ENCODE measurements at places on chromosomes 7 and 10.

GRCh38 chr7:35828817-35829216, 28.0 kb downstream of the SEPTIN7 start:
- DNase-seq, result no peak

- no peak for DNase-seq
These were observed 17.3 kb upstream of the SEMA3C start for GRCh38 chr7:80935991-80936780.

GRCh38 chr10:77974396-77975074, 48.0 kb upstream of the DLG5 start:
- DNase-seq, result no peak

DNA sequence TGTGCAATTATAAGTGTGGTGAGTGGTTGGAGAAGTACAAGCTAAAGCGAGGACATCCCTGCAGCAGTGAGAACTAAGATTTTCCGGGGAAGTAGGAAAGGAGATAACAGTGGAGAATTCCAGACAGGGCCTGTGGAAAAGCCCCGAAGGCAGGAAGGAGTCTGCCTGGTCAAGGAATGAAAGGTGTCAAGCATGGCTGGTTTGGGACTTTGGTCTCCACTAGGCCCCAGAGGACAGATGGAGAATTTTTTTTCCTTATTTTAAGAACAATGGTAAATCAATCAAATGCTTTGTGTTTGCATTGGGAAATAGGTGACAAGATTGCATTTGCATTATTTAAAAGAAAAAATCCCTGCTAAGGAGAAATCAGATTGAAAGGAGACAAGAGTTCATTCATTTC, 3.2 kb upstream of the CEP55 start:
- no peak for DNase-seq

DNA sequence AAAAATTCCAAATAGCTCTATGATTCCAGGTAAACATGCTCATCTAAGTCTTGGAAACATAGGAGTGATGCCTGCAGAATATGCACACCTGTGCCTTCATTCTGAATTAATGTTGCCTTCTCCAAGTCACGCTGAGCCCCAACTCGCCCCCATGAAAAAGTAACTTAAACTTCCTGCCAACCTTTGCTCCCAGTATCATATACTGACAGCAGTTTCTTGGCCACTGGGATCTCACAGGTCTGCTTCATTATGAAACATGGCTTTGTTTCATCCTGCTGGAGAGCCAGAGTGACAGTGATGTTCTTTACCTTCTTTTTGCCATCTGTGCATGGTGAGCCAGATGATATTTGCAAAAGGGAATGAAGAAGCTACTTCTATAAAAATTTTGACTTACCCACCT, 34.9 kb downstream of the ABLIM1 start:
- no peak for DNase-seq

- no peak for DNase-seq
These were observed 24.5 kb upstream of the FAM133B start for GRCh38 chr7:92614660-92615174.

DNA sequence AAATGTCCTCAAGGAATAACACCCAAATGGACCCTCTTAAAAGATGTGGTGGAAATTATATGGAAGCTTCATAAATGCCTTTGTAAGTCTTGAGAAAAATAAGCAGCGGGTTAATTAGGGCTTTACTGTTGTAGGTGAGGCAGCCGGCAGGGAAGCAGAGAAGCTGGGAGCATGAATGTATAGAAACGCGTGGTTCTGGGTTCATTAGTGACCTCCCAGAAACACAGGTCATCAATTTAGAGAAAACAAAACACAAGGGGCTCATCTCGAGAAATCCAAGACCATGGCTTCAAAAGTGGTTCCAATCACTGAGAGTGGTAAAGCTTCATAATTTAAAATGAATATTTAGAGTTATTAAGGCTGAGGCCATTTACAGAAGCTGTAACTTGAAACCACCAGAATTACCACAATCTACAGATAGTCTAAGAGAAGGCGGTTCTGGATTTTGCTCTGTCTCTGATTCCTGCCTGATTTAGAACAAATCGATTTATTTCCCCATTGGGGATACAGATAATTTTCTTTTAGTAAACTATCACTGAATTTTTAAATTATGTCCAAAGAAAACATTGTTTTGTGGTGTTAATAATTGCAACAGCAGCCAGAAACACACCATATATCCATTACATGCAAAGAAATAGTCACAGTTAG, 20.7 kb downstream of the GARIN1A start:
- no peak for DNase-seq

DNA sequence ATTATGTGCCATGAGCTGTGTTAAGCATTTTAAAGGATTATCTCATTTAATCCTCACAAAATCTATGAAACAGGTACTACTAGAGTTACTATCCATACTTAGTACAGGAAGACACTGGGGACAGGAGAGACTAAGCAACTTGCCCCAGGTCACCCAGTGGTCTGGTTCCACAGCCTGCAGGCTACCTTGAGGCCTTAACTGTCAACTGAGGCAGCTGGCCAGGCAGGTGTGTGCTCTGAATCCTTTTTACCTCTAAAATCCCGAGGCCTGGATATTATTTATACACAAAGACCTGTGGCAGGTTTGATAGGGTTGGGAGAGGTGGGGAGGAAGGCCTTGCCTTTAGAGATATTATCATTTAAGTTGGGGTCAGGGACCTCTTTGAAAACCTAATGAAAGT, 3.1 kb downstream of the ZNF777 start:
- no peak for DNase-seq

DNA sequence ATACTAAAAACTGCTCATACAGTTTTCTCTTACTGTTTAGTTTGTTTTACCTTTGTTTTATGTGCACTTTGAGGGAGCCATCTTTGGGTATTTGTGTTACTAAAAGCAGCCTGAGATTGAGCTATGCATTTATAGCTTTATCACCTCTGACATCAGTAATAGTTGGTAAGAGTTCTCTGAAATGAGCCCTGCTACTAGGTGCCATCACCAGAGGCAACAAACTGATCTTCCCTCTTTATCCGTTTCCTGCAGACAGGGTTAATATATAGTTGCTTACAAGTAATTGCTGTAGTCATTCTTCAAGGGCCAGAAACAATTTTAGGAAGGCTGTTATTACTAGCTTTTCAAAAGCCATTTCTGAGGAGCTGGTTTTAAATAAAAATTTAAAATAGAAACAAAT, 49.1 kb downstream of the KIF20B start:
- no peak for DNase-seq

DNA sequence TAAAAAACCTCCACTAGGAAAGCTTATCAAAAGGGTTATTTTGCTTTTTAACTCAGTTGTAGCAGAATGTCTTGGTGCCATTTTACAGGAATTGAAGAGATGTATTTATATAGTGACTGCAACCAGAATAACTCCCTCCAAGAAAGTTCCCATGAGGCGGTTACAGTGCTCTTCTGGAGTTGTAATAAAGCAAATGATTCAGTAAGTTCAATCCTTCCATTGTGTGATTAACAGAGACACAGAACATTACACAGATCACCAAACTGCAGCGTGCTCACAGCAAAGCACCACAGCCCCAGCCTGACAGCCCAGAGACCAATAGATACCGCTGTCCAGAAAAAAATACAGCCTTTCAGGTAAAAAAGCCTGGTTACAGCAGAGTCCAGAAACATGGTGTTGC, 21.9 kb upstream of the CABCOCO1 start:
- no peak for DNase-seq

DNA sequence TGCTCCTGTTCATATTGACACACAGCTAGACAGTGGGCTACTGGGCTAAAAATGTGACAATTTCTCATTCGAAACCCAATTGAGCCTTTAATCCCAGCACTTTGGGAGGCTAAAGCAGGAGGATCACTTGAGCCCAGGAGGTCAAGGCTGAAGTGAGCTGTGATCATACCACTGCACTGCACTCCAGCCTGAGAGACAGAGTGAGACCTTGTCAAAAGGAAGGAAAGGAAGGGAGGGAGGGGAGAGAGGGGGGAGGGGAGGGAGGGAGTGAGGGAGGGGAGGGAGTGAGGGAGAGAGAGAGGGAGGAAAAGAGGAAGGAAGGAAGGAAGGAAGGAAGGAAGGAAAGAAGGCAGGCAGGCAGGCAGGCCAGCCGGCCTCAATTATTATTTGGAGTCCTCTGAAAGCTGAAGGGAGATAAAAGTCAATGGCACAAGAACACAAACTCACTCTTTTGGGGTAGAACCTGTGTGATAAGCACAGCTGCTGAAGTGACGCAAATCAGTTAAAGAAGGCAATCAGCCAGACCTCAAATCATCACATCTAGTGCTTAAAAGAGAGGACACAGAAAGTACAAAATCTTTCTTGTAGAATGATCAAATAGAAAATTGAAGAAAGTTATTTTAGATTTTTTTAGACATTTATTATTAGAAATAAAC, 98.1 kb downstream of the CCDC71L start:
- DNase-seq, result no peak

GRCh38 chr7:76403780-76404494, 5.6 kb downstream of the SSC4D start:
- DNase-seq, result no peak

DNA sequence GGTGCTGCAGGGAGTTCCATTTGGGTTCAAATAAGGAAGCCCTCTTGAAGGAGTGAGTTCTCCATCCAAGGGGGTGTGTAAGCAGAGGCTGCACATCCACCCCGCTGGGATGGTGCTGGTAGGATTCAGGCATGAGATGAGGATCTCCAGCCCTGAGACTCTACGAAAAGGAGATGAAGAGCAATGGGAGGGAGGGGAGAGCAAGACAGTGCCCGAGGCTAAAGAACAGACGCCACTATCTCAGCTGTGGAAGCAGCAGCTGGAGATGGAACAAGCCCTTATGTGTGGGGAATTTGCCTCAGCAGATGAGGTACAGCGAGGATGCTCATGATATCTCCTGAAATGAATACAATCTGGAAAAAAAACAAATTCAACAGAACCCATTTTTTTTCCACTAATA, 28.1 kb upstream of the MYL10 start:
- DNase-seq, result no peak

- DNase-seq, result no peak
These were observed 106.8 kb upstream of the CTTNBP2 start for GRCh38 chr7:117979954-117980497.

DNA sequence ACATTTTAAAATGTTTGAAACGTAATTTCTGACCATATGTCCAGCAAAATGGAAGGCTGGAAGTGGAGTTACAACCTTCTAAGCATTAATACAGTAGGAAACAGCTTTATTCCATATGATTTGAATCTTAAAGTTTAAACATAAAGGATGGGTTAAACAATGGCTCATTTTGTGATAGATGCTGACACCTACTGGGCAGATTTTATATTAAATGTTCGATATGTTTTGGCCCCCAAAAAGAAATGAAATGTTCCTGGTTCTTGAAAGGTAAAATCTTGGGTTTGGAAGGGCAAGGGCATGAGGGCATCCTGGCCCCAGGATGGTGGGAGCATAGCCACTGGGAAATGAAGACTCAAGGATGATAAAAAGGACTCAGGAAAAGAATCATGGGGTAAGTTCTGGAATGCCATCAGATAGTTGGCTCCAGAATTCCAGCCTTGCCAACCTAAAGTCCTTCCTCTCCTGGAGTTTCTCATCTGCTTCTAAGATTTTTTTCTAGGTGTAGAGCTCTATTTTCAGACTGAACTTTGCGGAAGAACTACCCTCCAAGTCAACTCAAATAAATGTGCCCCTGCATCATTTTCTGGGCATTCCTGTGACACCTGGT, 34.6 kb upstream of the SLC35G1 start:
- no peak for DNase-seq

DNA sequence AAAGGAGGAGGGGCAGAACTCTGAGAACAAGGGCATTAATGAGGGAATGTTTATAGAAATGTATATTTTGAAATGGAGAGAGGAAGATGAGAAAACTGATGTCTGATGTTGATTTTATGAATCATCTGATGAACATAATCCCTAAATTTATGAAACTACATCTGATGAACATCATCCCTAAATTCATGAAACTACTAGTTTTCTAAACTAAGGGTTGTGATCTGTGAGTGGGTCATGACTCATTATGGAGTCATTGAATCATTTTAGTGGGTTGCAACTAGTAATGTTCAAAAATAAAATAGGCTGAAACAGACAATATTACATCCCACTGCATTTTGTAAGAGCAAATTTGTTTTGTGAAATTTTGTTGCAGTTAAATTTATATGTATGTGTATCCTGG, 442.6 kb upstream of the TEX47 start:
- DNase-seq, result no peak

GRCh38 chr7:123682690-123683089, 27.0 kb downstream of the LMOD2 start:
- DNase-seq, result no peak

- no peak for DNase-seq
These were observed 43.1 kb upstream of the CHCHD3 start for GRCh38 chr7:133124974-133125373.

DNA sequence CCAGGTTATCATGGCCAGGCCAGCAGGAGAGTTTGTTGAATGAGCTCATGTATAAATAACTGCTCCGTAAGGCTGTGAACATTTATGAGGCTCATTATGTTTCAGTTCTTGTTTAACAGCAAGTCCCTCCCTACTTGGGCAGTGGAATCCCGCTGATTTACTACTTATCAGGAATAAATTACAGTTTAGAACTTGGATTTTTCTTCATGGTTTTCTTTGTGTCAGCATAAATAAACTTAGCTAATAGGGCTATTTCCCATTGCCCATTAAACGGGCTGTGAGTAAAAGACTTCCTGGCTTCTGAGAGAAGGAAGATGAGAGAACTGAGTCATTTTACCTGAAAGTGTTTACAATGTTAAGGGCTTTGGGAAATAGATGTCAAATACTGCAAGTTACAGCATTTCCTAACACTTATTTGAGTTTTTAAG, 701.6 kb upstream of the ANKRD30A start:
- DNase-seq, result no peak

DNA sequence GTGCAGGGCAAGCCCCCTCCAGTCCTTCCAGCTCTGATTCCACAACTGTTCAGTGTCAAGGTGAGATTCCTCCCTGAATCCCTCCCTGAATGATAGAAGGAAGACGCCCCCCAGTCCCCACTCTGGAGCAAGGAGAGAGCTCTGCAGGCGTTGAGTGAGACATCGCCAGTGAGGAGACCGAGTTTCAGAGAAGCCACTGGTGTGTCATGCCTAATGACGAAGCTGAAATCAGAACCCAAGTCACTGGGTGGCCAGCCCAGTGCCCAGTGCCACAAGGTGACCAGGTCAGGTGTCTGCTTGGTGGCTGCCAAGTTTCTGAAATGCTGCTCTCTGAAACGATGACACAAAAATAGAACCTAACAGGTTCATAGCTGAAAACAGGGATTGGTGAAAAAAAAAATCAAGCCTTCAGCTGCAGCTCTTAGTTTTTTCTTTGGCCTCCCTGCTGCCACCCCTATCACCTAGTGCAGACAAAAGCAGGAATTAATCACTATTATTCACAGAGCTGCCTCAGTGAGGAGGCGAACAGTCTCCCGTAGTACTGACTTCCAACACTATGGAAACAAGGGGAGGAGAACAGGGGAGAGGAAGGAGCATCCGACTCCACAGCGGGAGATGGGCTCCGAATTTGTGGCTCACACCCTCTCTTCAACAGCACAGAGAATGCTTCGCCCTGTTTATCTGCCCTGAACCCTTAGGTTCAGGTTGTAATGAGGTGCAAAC, 153.5 kb downstream of the ARHGAP12 start:
- no peak for DNase-seq

GRCh38 chr7:101233907-101234547, 3.6 kb downstream of the CLDN15 start:
- no peak for DNase-seq

GRCh38 chr10:95391581-95392216, 100.9 kb upstream of the PDLIM1 start:
- DNase-seq, result no peak

GRCh38 chr10:133131053-133131452, 29.0 kb upstream of the KNDC1 start:
- no peak for DNase-seq
